ENCODE measurements at places on chromosomes 7 and 10. TPM values are rescaled to one million over a fixed set of nuclear protein-coding genes. Genes with fewer than 3 reads are reported as not detected.

The ASB13 gene
- 15.1 TPM for polyA plus RNA-seq

The ZP3 gene
- 7.6 TPM for polyA plus RNA-seq

DNA sequence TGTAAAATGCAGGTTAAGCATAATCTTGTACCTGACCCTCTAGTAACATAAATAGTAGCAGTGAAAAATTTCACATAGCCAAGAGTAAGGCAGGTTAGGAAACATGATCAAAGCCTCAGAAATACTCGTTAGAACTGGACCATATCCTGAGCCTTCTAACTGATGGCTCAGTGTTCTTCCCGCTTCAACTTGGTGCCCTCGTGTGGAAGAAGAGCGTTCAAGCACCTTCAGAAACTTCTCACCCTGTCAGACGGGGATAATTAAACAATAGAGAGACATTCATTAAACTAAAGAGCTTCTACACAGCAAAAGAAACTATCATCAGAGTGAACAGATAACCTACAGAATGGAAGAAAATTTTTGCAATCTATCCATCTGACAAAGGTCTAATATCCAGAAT is 124.5 kb downstream of the MYOF start:
- DNase-seq, result no peak

GRCh38 chr7:74026406-74026902 is 1.5 kb upstream of the ELN start:
- no peak for DNase-seq

- DNase-seq, result no peak
Measured at GRCh38 chr10:78893217-78893616, 175.5 kb upstream of the ZMIZ1 start.

DNA sequence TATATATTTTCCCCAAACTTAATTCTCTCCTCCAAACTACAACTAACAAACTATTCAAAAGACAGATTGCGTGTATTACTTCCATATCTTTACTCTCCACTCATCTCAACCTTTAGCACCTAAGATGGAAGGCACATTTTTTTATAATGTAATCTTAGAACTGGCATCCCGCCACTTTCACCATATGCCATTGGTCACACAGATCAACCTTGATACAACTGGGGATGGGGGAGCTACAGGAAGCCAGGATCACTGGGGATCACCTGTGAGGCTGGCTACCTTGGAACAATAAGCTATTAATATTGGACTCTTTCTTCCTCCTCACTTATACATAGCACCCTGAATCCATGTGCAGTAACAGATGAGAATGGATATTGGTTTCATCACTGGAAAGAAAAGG is 469.6 kb upstream of the LRRN3 start:
- DNase-seq, result no peak

GRCh38 chr10:130137090-130137448 is 878 bp downstream of the GLRX3 start:
- no peak for DNase-seq

DNA sequence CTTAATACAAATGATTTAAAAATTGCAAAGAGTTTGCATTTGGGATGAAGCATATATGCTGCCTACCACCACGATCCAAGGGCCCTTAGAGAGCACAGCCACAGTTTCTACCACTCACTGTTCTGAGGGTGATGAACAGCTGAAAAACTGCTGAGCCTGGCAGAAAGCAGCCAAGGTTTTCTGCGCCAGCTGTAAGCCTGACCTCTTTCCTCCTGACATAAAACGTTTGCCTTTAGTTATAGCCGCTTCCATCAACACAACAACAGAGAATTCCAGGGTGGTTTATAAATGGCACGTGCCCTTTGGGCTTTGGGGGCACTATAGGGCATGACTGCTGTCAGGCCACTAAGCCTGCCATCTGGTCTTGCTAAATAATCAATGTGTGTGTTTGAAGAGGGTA is 222.8 kb downstream of the RELN start:
- DNase-seq, result no peak
